ENCODE measurements at places on chromosomes 13 and 19. TPM values are rescaled to one million over a fixed set of nuclear protein-coding genes. Genes with fewer than 3 reads are reported as not detected.

The COL4A1 gene
- total RNA-seq: not detected

The CAMSAP3 gene
- 0.23 TPM for total RNA-seq

DNA sequence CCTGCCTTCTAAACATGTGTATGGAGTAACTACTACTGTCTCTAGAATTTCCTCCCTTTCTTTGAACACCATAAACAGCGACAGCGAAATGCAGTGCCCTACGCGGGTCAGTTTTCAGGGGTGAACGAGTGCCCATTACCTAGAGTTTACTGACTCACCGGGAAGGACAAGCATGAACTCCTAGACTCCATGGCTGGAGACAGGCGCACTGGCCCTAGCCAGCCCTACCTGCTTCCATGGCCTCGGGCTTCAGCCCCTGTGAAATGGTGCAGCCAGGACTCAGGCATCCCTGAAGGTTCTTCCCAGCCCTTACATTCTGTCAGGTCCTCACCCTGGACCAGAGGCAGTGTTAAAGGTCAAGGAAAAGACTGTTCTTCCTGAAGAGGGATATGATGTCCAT, 8.5 kb downstream of the RANBP3 start:
- no peak overlapping the region for H3K27ac ChIP-seq
- H3K4me3 ChIP-seq: no peak overlapping the region
- H3K4me1 ChIP-seq: peaks cover 42% of the 10 kb centered on the region
- peaks cover 41% of the 10 kb centered on the region for H3K36me3 ChIP-seq
- DNase-seq: no peak

- H3K4me1 ChIP-seq: peaks cover 8% of the 10 kb centered on the region
- H3K27ac ChIP-seq: no peak overlapping the region
- no peak overlapping the region for H3K4me3 ChIP-seq
- H3K27me3 ChIP-seq: no peaks in the 10 kb centered on the region
Measured at GRCh38 chr19:36028313-36029041, 4.2 kb downstream of the CLIP3 start.

DNA sequence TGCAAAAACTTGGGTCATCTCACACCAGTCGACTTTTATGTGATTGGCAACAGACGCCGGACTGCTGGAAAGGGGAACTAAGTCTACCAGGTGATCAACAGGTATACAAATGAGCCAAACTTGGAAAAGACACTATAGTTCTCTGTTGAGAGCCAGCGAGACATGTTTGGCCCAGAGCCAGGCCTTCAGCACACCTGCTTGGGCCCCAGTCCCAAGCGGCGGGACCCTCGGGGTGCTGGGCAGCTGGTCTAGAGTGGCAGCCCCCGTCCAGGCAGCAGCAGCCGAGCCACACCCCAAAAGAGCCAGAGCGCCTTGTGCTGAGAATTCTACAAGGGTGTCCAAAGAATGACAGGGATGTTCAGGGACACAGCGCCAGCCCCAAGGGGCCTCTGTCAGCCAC, 28.0 kb downstream of the NAXD start:
- H3K36me3 ChIP-seq: peaks cover 41% of the 10 kb centered on the region
- no peaks in the 10 kb centered on the region for H3K4me1 ChIP-seq
- H3K4me3 ChIP-seq: no peak overlapping the region
- DNase-seq: no peak
- no peaks in the 10 kb centered on the region for H3K27me3 ChIP-seq

DNA sequence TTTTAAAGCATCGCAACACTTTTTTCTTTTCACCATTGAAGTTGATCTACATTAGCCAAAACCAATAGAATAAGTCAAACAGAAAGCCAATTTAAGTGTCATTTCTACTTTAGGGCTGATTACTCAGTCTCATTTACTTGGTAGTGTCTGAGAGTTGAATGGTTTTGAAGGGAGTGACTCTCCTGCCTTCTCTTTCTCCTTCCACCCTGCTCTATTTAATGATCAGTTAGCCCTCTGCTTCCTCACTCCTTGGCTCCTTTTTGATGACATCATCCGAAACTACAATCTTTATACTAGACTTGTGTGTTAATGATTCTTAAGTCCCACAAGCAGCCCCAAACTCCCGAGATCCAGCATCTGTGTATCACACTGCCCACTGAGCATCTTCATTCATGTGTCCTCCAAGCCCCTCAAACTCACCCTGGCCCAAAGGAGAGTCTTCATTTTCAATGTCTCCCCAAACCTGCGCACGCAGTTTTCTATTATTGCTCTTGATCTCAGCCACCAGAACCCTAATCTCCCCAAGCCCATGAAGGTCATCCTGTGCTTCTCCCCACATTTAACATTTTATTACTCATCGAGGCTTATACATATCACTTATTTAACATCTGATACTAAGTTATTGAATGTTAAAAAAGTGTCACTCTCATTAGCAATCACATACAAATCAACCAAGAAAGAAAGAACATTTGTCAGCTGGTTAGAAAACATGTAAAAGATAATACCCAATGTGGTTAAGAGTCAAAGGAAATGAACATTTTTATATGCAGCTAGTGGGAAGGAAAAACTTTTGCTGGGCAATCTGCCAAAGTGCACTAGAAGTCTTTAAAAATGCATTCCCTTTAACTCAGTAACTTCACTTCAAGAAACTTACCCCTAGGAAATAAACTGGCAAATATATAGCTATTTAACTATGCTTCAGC, 32.2 kb upstream of the ARGLU1 start:
- H3K27me3 ChIP-seq: peaks cover 6% of the 10 kb centered on the region
- H3K4me1 ChIP-seq: peaks cover 4% of the 10 kb centered on the region
- no peak overlapping the region for H3K27ac ChIP-seq
- H3K36me3 ChIP-seq: no peaks in the 10 kb centered on the region

DNA sequence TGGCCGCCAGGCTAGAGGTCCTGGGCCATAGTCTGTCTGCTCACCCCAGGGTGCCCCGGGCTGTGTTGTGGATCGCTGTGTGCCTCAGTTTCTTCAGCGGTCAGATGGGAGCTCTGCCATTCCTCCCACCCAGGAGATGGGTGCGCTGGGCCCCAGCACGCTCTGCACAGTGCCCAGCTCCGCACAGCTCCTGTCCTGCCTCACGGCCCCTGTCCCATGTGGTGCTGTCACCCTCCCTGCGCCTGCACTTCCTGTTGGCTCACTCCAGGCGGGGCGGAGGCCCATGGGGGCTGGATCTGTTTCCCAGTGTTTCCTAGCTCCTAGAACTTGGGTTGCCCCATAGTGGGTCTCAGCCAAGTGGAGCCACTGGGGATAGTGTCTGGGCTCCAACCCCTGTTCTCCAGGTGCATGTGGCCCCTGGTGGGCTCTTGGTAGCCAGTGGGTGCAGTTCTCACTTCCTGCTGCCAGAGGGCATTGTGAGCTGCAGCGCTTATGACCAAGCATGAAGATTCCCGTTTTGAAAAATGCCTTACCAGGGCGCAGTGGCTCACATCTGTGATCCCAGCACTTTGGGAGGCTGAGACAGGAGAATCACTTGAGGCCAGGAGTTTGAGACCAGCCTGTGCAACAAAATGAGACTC, 69.8 kb downstream of the KDM4B start:
- H3K36me3 ChIP-seq: peaks cover 26% of the 10 kb centered on the region
- no peak for DNase-seq
- no peak overlapping the region for H3K4me3 ChIP-seq
- no peaks in the 10 kb centered on the region for H3K4me1 ChIP-seq
- H3K27ac ChIP-seq: no peak overlapping the region
